ENCODE measurements at places on chromosomes 2 and 18.

GRCh38 chr18:22545066-22545760 is 127.5 kb upstream of the CTAGE1 start:
- no peak for DNase-seq

DNA sequence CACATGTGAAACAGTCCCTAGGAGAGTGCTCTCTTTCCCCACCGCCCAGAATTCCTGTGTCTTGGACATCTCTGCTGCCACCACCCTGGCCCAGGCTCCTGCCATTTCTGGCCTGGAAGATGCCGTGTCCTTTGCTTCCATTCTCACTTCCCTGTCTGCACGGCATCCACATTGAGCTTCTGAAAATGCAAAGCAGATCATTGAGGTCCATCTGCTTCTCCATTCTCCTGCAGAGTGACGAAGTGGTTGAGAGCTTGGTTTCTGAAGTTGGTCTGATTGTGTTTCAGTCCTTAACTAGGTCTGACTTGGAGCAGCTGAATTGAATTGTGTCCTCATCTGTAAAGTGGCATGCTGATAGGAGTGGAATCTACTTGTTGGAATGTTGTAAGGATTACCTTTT is 98.7 kb upstream of the MGAT5 start:
- no peak for DNase-seq

- DNase-seq = no peak
Observed at GRCh38 chr18:29811519-29811918, 1231.0 kb downstream of the DSC3 start.

DNA sequence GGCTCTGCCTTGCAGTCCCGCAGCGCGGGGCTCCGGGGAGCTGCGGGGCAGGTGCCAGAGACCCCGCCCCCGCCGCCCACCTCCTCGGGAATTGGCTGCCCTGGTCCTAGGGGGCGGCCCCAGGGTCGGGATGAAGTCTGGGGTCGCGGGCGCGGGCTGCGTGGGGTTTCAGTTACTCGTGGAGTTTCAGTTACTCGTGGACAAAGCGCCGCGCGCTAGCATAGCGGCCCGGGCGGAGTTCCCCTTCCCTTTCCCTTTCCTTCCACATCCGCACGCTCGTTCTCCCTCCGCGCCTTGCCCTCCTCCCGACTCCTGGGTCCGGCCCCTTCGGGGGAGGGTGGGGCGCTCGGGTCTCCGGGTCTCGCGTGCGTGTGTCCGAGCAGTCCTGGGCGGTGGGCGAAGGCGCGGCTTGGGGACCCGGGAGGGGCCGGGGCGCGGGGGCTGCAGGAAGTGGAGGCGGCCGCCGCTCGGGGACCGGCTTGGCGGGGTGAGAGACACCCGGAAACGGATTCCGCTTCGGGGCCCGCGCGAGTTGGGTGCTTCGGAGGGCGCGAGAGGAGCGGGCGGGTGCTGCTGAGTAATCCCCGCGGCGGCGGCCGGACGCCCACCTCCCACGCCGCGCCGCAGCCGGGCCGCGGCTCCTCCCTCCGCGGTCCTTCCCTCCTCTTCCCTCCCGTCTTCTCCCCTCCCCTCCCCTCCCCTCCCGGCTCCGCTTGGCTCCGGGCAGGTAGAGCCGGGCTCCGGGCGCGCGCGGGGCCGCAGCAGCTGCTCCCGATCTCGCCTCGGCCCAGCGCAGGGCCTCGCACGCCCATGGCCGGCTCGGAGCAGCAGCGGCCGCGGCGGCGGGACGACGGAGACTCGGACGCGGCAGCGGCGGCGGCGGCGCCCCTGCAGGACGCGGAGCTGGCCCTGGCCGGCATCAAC is at the start of gene TTC39C:
Gene TTC39C (plus strand): TSS at position 693 of the 924 bp plus-strand sequence. CDS start 118 bp downstream, at position 811.
- DNase-seq = no peak

DNA sequence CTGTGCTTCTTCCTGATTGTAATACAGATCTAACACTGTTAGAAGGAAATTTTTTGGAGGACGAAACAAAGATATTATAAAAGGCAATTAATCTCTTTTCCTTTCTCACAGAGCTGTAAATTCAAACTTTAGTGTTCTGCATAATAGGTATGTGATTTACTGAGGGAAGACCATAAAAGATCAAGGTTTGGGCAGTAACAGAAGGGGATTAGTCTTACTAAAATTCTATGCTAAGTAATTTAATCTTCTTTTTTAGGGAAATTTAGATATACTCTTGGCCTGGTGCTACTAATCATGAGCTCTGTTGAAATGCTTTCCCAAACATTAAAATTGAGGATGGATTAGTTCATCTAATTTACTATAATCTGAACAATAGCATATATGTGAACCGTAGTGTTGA is 8.8 kb upstream of the QPCT start:
- DNase-seq = no peak

GRCh38 chr2:12278217-12278750 is 438.5 kb upstream of the TRIB2 start:
- DNase-seq = no peak

DNA sequence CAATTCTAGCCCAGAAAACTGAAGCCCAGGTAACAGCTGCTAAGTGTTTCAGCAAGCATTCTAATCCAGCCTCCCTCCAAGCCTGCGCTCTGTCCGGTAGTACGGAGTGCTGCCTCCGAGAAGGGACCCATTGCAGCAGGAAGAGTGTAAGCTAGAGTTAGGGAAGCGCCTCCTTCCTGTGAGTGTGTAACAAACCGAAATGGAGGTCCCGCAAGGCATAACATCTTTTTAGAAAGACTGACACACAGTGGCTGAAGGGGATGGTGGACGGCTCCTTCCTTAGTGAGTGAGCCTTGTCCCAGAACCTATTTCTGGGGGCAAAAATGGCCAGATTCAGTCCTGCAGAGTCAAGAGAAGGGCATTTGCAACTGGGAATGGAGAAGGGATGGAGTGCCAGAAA is 12.2 kb downstream of the PKDCC start:
- DNase-seq = no peak

GRCh38 chr2:204984518-204984917 is 439.2 kb downstream of the PARD3B start:
- no peak for DNase-seq

DNA sequence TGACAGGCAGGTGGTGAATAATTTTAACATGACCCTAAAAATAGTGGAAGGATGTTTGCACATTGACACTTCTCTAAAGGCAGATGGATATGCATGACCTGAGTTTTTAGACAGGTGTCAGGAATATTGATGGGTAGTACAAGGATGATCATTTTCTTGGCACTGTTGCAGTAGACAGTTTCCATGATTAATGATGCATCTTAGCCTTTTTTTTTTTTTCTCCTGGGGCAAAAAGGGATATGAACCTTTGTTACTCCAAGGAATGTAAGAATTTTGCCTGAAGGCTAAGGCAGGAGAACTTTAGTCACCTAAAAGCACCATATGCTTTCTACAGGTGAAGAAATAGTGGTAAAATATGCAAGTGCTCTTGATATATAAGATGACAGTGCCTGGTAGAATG is 136.3 kb upstream of the CAVIN2 start:
- no peak for DNase-seq

GRCh38 chr2:152861349-152861942 is 143.0 kb downstream of the ARL6IP6 start:
- DNase-seq = peak; percentile 1

DNA sequence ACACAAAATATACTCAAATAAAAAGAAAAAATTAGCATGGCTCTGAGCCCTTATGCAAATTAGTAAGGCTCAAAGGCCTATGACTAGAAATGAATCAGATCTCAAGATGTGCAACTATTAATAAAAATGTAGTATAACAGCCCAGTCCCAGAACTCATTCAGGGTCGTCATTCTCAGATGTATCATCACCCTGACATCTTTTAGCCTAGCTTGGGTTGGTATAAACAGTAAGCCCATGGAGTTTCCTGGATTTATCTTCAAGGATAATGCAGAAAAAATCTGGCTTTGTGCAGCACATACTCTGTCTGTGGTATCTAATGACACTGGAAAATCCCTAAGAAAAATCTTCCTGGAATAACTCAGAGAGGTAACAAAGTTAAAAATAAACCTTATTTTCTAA is 239.3 kb downstream of the ZNF385B start:
- DNase-seq = no peak

- DNase-seq = no peak
Observed at GRCh38 chr2:199458806-199459285, 1.1 kb upstream of the SATB2 start.

Data from SK-N-MC (cell line).